ENCODE measurements at places on chromosomes 4 and X. TPM values are rescaled to one million over a fixed set of nuclear protein-coding genes. Genes with fewer than 3 reads are reported as not detected.

The TRIM61 gene
- total RNA-seq, result 0.68 TPM

The CTSO gene
- total RNA-seq, result 0.81 TPM

The CXCL8 gene
- not detected for total RNA-seq

The NXF3 gene
- total RNA-seq, result not detected

The FSTL5 gene
- not detected for total RNA-seq

The PTTG2 gene
- total RNA-seq, result not detected

The SH3D19 gene
- 32.1 TPM for total RNA-seq

The TAF9B gene
- total RNA-seq, result 34.9 TPM

The F8A3 gene
- 5.6 TPM for total RNA-seq

The MAGEA3 gene
- not detected for total RNA-seq

The PDZD4 gene
- 110 TPM for total RNA-seq
